ENCODE measurements at places on chromosomes 5 and 9. TPM values are rescaled to one million over a fixed set of nuclear protein-coding genes. Genes with fewer than 3 reads are reported as not detected.

Gene WDR38
- total RNA-seq = not detected

Gene ANGPTL2
- total RNA-seq = not detected

Gene SLC6A3
- not detected for total RNA-seq

Gene GABRA1
- not detected for total RNA-seq

DNA sequence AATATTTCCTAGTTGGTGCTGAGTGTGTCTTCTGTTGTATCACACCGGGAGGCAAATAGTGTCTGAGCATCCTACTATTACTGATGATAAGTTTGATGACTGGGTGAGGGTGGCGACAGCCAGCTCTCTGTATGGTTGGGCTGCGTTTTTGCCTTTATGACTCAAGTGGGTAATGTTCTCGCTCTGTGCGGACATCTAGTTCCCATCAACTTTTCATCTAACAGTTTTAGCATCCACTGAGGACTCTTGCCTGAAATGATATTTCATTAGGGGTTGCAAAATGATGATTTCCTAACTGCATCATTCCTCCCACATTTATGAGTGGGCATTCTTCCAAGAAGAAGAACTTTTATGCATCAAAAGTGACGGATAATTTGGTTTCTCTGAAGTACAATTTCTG is 26.5 kb downstream of the HMCN2 start:
- no peak for DNase-seq

- no peak for DNase-seq
Observed at GRCh38 chr9:69943148-69943806, 100.4 kb upstream of the MAMDC2 start.

DNA sequence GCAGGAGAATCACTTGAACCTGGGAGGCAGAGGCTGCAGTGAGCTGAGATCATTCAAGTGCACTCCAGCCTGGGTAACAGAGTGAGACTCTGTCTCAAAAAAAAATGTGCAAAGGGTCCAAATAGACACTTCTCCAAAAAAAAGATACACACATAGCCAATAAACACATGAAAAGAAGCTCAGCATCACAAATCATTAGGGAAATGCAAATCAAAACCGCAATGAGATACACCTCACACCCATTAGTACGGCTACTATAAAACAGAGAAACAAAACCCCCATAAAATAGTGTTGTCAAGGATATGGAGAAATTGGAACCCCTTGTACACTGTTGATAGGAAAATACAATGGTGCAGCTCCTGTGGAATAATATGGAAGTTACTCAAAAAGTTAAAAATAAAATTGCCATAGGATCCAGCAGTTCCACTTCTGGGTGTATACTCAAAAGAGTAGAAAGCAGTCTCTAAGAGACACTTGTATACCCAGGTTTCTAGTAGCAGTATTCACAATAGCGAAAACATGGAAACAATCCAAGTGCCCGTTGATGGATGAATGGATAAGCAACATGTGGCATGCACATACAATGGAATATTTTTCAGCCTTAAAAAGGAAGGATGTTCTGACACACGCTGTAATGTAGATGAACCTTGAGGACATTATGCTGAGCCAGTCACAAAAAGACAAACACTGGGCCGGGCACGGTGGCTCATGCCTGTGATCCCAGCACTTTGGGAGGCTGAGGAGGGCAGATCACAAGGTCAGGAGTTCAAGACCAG is 57.2 kb upstream of the PPARGC1B start:
- no peak for DNase-seq

DNA sequence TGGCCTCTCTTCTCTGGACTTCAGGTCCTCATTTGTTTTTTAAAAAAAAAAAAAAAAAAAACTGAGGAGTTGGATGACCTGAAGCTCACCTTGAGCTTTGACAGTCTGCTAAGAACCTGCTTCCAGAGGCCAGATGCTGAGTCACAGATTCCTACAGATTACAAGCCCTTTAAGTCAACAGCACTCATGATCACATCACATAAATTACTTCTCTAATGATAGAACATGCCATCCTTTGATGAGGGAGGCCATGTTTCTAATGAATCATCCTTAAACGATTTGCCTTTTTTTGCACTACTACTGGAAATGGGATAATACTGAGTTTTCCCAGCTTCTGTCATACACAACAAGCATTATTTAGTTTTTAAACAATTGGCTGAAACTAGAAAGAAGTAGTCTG is 34.2 kb upstream of the MYOT start:
- DNase-seq = no peak

DNA sequence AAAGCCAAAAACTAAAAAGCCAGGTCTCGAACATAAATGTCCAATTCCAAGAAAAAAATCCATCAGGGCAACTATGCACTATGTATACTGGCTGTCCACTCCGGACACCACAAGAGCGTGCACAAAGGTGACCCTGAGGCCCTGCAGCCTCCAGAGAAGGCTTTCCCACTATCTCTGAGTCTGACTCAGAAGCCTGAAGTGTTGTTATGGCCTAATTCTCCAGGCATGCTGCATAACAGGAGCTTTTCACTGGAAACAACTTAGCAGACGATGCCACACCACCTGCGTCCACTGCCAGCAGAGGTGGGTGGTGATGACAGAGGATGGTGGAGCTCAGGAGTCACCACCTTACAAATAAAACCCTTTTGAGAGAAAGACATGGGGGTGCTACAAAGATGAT is 63.7 kb downstream of the HABP4 start:
- DNase-seq = no peak

- DNase-seq = peak; percentile 94
Observed at GRCh38 chr5:39217365-39218281, 1.7 kb downstream of the FYB1 start.

- DNase-seq = no peak
Observed at GRCh38 chr5:170443624-170444023, 54.5 kb upstream of the KCNMB1 start.
